ENCODE measurements at places on chromosomes 11 and 22.

- DNase-seq, result peak; percentile 58
Observed at GRCh38 chr11:12235947-12236743, 125.8 kb downstream of the MICAL2 start.

- no peak for DNase-seq
Observed at GRCh38 chr11:15091625-15092024, 18.2 kb downstream of the CALCB start.

DNA sequence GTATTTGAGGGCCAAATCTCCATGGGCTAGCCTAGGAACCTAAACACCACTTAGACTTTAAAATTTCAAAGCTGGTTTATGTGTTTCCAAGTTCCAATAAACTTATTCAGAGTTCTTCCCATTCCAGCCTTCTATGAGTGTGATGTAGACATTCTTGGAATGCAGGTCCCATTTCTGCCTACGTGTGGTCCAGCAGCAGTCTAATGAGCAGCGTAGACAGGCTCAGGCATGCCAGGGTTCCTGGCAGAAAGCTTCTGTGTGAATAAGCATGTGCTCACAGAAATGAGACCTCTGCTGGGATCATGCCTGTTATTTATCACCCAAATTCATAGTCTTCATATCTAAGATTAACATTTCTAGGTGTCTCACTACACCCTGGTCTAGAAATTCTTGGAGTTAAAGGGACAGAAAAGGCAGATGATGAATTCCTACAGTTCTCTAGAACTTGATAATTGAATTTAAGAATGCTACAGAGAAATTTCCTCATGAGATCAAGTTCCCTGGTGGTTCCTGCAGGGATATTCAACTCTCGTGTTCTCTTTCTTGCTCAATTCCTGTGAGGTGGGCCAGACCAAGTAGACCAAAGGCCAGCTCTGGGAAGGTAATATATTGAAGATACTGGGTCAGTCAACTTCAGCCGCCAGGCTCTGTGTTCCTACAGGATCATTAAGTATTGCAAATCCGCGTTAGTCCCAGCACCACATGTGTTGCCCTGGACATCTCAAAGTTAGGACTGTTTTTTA is 17.6 kb downstream of the RNF185 start:
- no peak for DNase-seq

DNA sequence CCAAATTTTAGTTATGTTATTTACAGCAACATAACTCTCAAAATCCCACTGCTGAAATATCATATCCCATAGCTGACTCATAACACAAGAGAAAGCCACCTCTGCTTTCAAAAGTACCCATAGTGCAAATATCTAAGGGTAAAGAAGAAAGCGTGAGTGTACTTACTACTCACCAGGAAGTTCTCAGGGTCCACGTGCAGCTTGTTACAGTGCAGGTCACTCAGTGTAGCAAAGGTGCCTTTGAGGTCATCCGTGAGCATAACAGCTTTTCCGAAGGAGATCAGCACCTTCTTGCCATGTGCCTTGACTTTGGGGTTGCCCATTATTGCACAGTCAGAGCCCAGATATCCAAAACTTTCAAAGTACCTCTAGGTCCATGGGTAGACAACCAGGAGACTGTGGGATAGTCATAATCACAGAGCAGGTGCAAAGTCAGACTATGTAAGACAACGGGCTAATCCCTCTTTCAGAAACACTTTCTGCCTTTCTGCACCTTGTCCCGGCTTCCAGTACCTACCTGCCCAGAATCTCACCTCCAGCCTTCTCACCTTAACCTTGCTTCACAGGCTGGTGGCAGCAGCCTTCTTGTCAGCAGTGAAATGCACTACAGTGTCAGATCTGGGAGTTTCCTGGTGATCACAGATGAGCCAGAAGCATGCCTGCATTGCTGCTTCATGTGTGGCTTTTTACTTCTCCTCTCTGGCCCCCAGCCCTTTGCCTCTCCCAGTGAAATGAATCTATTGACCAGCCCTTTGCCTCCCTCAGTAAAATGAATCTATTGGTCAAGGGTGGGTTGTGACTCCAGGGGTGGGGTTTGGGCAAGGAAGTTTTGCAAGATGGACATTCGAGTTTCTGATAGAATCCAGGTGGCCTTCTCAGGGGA is 6.5 kb downstream of the HBG1 start:
- DNase-seq, result no peak

- no peak for DNase-seq
Observed at GRCh38 chr11:126718276-126718675, 282.3 kb downstream of the KIRREL3 start.

DNA sequence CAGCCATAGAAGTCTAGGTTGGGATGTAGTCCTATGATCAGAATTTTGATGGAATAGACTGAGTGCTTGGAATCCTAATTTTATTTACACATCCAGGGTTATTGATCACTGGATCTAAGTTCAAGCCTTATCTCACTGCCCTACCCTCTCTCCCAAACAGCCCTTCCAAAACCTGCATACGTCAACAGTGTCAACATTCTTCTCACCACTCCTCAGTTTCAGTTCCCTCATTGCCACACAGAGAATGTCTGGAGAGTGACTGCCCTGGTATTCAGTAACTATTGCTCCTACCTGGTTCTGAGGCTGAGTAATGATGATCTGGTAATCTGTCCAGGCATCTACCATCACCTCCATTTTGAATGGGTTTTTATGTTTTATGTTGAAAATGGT is 60.0 kb downstream of the GLYATL1 start:
- no peak for DNase-seq

GRCh38 chr11:122308226-122308625 is 192.2 kb upstream of the BLID start:
- no peak for DNase-seq

DNA sequence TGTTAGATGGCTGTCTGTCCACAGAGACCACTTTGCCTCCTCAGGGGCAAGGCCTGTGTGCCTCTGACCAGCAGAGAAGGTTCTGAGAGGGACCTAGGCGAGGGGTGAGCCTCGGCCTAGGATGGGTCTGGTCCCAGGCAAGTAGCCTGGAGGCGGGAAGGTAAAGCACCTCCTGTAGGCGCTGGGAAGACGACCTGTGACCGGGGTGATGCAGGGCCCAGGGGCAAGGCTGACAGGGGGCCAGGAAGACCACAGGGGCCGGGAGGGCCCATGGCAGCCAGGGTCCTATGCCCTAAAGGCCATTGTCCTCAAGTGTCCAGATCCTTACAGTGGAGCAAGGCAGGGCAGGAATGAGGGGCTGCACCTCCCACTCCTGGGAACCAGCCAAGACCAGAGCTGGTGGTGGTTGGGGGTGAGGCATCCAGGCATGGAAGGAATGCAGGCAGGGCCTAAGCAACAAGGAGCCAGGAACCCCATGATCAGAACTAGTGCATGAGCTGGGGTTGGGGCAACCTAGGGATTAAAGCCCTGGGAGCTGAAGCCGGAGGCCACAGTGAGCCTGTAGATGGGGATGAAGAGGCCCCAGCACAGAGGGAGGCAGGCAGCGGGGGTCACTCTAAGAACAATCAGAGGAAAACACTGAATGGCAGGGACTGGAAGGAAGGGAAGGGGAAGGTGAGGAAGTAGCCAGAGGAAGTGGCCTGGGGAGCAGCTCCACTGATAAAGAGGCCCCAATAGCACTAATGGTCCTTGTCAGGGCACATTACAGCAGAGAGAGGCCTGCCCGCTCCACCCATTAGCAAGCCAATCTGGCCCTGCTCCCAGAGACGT is 32.9 kb upstream of the KLHL35 start:
- DNase-seq, result no peak

- DNase-seq, result no peak
Observed at GRCh38 chr11:76480241-76480640, 35.4 kb downstream of the EMSY start.

GRCh38 chr11:74675761-74676160 is 55.5 kb downstream of the CHRDL2 start:
- no peak for DNase-seq

DNA sequence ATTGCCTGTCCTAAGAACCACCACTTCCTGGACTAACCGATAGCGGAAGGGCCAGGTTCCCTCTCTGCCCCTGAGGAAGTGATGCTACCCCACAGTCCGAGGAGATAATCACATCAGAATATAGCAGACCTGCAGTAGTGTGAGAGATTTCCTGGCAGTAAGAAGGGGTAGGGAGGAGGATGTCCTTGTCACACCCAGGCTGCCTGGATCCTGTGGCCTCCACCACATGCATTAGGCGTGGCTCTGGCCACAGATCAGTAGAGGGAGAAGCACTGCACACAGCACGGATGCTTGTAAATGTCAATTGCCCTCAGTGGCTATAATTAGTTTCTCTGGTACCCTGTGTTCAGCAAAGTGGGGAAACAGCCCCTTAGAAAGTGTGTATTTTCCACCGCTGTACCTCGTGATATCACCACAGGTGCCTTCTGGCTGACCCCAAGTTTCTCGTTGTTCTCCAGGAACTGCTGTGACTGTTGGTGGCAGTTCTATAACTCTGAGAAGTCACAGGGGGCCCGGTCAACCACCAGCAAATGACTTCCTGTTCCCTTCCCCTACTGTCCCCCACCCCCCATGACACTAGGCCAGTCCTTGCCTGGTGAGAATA is 61.8 kb downstream of the UBASH3B start:
- DNase-seq, result no peak

DNA sequence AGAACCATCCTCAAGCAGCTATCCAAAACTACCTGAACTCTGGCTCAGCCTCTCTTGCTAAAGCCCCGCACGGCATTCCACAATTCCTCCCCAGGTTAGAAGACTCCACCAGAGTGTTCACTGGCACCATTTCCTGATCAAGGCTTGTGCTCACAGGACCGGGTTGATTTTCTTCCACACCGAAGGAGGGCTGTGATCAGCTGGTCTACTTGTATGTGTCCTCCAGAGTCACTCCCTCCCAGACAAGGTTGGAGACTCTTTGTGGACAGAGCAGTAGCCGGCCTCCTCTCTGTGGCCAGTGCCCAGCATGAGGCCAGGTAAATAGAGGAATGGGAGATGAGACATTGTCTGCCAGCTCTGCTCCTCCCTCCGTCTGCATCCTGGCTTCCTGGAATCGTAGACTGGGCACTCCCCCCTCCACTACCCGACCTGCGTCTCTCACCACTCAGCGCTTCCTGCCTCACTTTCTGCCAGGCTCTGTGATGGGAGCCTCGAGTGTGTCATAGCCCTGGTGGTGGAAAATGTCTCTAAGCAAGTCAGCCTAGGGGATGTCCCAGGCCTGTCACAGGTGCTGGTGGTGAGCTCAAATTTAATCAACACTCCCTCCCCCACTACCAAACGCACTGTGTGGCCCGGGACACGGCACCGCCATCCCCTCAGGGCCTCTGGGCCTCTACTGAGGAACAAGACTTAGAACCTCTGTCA is 12.5 kb upstream of the TMPRSS6 start:
- DNase-seq, result no peak

DNA sequence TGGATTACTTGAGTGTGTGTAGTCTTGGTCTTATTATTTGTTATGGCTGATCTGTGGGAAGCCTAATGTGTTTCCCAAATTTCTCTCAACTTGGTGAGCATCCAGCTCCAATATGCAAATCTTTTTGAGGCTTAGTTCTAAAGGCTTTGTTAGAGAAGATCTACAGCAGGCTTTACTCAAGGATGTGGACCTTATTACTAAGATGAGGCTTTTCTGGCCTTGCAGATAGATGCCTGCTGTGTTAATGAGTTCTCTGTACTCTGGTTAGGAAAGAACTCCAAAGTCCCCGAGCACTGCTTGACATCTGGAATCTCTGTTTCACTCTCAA is 24.1 kb downstream of the MYEOV start:
- no peak for DNase-seq

DNA sequence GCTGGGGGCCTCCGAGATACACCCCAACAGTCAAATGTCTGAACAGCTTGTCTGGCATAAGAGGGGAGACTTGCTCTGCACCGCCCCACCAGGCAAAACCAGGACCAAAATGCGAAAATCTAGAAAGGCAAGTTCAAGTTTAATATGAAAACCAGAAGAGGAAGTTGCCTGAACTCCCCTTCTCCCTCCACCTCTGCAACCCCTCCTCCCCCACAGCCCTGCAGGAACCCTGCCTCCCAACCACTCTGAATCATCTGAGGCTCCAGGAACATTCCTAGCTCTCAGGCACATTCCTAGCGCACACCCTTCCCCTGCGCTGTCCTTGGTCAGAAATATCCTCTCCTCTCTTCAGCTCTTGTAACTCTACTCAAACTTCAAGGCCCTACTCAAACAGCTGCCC is 36.7 kb downstream of the ISX start:
- no peak for DNase-seq
